ENCODE measurements at places on chromosomes 1 and 21. TPM values are rescaled to one million over a fixed set of nuclear protein-coding genes. Genes with fewer than 3 reads are reported as not detected.

CACNA1S gene
- not detected for total RNA-seq

PLA2G4A gene
- 30.4 TPM for total RNA-seq

TENT5C gene
- under 0.01 TPM for total RNA-seq

BTBD19 gene
- total RNA-seq, result 32.7 TPM

DNAJC6 gene
- 7.8 TPM for total RNA-seq

BLACAT1 gene
- total RNA-seq, result under 0.01 TPM

LCE2B gene
- total RNA-seq, result not detected

IL6R gene
- total RNA-seq, result 8.5 TPM

PADI2 gene
- total RNA-seq, result not detected

ENAH gene
- 60.8 TPM for total RNA-seq

IFI44 gene
- 13.1 TPM for total RNA-seq

PAPPA2 gene
- total RNA-seq, result 0.29 TPM

TNFRSF8 gene
- total RNA-seq, result 0.19 TPM

ZNF648 gene
- not detected for total RNA-seq

PTPN7 gene
- total RNA-seq, result not detected

LYPD8 gene
- not detected for total RNA-seq

TMEM200B gene
- total RNA-seq, result 0.67 TPM

HLX gene
- 8.5 TPM for total RNA-seq

MYBPH gene
- total RNA-seq, result not detected

RALGPS2 gene
- 46.1 TPM for total RNA-seq

UTP11 gene
- total RNA-seq, result 49.6 TPM

C2CD4D gene
- total RNA-seq, result not detected

ARHGAP30 gene
- total RNA-seq, result not detected

MAGI3 gene
- 18.5 TPM for total RNA-seq

RIPK4 gene
- total RNA-seq, result under 0.01 TPM

SELENBP1 gene
- total RNA-seq, result 4.2 TPM

GSTM5 gene
- total RNA-seq, result under 0.01 TPM

PADI4 gene
- total RNA-seq, result not detected

TSPEAR gene
- total RNA-seq, result not detected

DCST1 gene
- not detected for total RNA-seq

GJA5 gene
- 2.0 TPM for total RNA-seq

SERPINC1 gene
- total RNA-seq, result not detected

BNIPL gene
- not detected for total RNA-seq

CATSPERE gene
- 4.9 TPM for total RNA-seq

GPR52 gene
- total RNA-seq, result 1.6 TPM

PLA2G2F gene
- not detected for total RNA-seq

OR2T29 gene
- total RNA-seq, result not detected

PLPP3 gene
- total RNA-seq, result 59.4 TPM

CHIA gene
- not detected for total RNA-seq

IVL gene
- total RNA-seq, result not detected

WDTC1 gene
- total RNA-seq, result 30.4 TPM

DESI2 gene
- total RNA-seq, result 47.7 TPM

SIM2 gene
- total RNA-seq, result under 0.01 TPM

AVPR1B gene
- not detected for total RNA-seq

Data from vein endothelial cell (primary cell).